Transverse colon (tissue), 4 donors: ENCODE measurements at places on chromosomes 11 and 22. TPM values are rescaled to one million over a fixed set of nuclear protein-coding genes. Genes with fewer than 3 reads are reported as not detected.

The SYT9 gene
- 0.14 TPM for total RNA-seq

The KRTAP5-9 gene
- total RNA-seq, result not detected

The NEFH gene
- 0.32 TPM for total RNA-seq

The GGT1 gene
- 91.1 TPM for total RNA-seq

The RIC3 gene
- 3.3 TPM for total RNA-seq

The RAB6A gene
- 209 TPM for total RNA-seq

The TMEM225 gene
- not detected for total RNA-seq

The MYBPC3 gene
- not detected for total RNA-seq
